Foreskin fibroblast (primary cell): ENCODE measurements at places on chromosomes 7 and 10.
A peak's percentile ranks its signal among the peaks of the same experiment; 100 is the strongest.

DNA sequence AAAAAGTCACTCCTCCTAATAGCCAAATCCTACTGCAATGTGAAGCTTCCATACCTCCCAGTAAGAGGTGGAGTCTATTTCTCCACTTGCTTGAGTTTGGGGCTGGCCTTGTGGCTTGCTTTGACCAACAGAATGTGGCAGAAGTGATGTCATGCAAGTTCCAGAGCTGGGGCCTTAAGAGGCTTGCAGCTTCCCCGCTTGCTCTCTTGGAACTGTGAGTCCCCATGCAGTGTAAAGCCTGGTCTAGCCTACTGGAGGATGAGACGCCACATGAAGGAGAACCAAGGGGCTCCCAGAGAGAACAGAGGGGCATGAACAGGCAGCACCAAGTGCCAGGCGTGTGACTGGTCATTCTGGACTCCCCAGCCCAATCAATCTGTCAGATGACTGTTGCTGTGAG is 58.6 kb upstream of the OPALIN start:
- no peak for DNase-seq

DNA sequence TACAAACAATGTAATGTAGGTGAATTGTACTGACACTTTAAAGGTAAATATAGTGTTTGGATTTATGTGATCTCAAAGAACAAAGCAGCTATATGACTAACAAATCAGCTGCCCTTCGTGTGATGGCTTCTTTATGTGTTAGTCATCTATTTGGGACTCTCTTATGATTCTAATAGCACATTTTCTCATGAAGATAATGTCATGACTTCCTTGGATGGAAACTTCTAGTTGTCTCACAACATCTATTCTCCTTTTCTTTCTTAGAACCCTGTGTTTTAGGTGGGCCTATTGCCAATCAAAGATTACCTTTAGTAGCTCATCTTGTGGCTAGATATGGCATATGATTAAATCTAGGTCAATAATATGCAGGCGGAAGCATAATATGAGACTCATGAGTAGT is 45.0 kb downstream of the TMEM106B start:
- DNase-seq = peak; percentile 7

- DNase-seq = no peak
Measured at GRCh38 chr7:131302446-131302845, 25.2 kb upstream of the MKLN1 start.

GRCh38 chr10:78619115-78619851 is 449.5 kb upstream of the ZMIZ1 start:
- no peak for DNase-seq

- no peak for DNase-seq
Measured at GRCh38 chr10:48490946-48491345, 113.9 kb downstream of the ARHGAP22 start.

- no peak for DNase-seq
Measured at GRCh38 chr10:86071145-86071544, 295.4 kb downstream of the GRID1 start.

DNA sequence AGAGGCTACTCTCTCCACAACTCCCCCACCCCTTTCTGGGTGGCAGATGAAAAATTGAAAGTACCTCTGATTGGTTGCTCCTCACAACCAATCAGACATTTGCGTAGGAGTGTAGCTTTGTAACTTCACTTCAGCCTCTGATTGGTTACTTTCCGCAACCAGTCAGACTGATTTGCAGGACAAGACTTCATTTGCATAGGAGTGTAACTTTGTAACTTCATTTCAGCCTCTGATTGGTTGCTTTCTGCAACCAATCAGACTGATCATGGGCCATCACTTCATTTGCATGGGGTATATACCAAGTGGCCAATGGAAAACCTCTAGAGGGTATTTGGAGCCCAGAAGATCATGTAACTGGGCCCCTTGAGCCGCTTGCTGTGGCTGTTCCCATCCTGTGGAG is 25.6 kb downstream of the CDNF start:
- no peak for DNase-seq

GRCh38 chr10:30398193-30398592 is 35.8 kb upstream of the MAP3K8 start:
- no peak for DNase-seq

- DNase-seq = no peak
Measured at GRCh38 chr7:69817841-69818635, 219.8 kb downstream of the AUTS2 start.

GRCh38 chr10:47238331-47239095 is 61.5 kb upstream of the GDF10 start:
- no peak for DNase-seq

DNA sequence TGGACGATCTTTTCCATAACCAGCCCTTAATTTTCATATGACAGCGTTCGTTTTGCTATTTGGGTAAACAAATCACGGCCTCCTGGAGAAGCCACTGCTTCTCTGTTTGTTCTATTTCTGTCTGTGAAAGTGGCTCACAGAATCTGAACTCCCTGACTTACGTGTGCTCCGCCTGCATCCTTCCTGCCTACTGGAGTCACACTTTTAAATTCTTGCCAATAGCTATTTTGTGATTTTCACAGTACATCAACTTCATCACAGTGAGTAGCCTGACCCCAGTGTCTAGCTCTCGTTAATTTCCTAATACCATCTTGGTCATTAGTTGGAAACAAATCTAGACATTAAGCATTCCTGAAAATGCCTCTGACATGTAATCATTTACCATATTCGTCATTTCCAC is 49.0 kb upstream of the NPS start:
- no peak for DNase-seq

GRCh38 chr10:69588358-69588757 is 15.1 kb upstream of the NEUROG3 start:
- no peak for DNase-seq

GRCh38 chr7:75637854-75638593 is 100.7 kb downstream of the HIP1 start:
- no peak for DNase-seq

DNA sequence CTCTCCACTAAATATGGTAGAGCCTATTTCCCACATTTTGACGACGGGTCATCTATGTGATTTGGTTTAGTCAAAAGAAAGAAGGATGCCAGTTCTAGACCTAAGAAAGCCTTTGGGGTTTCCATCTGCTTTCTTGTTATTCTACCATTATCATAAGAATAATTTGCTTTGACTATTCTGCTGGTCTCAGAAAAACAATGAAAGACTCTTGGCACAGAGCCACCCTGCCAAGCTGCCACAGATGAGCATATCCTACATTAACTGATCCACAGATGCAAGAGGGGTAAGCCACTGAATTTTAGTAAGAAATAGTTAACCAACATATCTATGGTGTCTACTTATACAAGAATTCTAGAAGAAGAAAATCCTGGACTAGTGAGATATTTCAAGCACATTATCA is 158.6 kb upstream of the MAGI2 start:
- DNase-seq = no peak

- DNase-seq = no peak
Measured at GRCh38 chr10:97851341-97852001, 1.8 kb downstream of the GOLGA7B start.

- peak; percentile 29 for DNase-seq
Measured at GRCh38 chr7:43750016-43750887, 8.2 kb upstream of the BLVRA start.

GRCh38 chr10:3137958-3138726 is 34.4 kb downstream of the PITRM1 start:
- no peak for DNase-seq

GRCh38 chr10:96608805-96609204 is 22.0 kb upstream of the TM9SF3 start:
- no peak for DNase-seq

DNA sequence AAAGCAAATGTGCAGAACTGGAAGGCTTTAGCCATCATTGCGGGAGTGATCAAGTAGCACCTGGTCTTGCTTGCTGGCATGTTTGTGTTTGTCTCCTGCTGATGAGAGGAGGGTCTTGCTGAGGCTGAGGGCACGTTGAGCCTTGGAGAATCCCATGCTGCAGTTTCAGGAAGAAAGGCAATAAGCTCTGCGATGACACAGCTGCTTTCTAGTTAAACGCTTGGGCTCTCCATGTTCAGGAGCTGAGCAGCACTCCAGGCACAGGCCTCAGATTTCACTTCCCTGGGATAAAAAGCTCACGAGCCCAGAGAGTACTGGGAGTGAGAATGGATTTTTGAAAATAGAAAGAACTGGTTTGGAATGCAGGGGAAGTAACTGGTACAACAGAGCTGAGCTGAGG is 100.8 kb downstream of the LRRC18 start:
- no peak for DNase-seq

- peak; percentile 53 for DNase-seq
Measured at GRCh38 chr7:36448781-36449379, 59.2 kb downstream of the ANLN start.

GRCh38 chr7:158111906-158112570 is 475.6 kb downstream of the PTPRN2 start:
- DNase-seq = no peak

GRCh38 chr7:108132551-108133265 is 2.5 kb upstream of the LAMB4 start:
- no peak for DNase-seq

DNA sequence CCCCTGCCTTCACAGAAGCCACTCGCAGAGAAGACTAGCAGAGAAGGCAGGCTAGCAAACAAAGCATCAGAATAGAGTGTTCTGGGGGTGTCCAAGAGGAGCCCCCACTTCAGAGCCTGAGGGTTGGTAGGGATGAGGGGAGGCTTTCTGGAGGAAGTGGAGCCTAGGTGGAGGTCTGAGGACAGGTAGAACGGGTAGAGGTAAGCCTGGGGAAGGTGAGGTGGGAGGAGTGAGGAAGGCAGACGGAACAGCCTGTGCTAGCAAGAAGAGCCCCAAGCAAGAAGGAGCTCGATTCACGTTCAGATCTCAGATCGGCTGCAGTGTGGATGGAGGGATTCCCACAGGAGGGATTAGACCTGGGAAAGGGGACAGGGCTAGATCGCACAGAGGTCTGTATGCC is 66.0 kb upstream of the DUSP5 start:
- DNase-seq = no peak

- no peak for DNase-seq
Measured at GRCh38 chr10:69394020-69394419, 22.7 kb downstream of the TACR2 start.

DNA sequence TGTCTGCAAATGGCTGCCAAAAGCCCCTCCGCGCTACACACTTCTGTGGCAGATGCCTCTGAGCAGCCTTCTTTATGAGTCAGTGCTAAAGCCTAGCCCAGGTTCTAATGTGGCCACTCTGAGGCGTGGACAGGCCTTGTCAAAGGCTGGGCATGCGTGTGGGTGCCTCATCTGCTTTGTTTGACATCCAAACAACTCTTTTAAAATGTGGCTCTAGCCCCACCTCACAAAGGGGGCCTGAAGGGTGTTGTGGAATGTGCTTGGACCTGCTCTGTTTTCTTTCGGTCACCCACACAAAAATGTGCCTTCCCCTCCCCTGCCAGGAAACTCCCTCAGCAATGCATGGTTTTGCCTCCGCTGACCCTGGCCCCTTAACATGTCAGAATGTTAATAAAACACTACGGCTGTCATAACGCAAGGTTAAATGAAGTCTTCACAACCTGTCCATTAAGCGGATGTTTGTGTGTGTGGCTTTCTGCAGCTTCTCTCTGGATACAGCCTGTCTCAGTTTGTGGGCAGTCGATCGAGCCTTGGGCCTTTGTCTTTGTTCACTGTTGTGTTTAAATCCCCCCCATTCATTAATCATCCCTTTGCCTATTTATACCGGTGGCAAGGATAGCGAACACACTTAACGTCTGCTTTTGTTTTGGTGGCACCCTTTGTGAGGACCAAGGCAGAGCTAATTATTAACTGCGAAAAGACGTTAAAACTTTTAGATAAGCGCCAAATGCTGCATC is 718.9 kb downstream of the LRMDA start:
- DNase-seq = no peak

DNA sequence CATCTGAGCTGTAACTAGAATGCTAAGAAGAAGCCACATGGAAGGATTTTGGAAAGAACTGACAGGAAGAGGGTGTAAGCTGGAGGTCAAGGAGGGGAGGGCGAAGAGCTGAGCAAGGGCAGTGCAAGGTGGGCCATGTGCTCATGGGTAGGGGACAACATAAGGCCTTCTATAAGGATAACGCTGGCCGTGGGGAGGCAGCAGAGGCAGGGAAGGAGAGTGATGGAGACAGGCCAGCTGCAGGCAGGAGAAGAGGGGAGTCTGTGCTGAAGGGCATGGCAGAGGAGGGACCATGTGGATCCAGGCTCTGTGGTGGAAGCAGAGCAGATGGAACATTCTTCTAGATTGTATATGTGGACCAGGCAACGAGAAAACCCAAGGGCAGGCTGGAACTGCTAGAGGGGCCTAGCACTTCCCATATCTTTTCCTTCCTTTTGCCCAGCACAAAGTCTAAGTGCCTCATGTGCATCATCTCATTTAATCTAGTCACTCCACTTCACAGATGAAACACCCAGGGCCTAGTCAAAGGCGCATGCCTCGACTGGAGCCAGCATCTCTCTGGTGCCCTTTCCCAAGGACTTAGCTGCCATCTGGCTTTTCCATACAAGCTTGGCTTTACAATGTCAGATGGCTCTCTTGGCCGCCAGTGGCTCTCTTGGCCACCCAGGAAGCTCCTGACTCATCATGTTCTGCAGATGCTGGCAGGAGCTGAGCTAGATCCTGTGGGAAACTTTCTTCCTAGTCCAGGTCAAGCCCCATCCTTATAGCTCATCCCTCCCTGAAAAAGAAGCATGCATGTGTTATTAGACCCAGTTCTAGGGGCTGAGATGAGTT is 6.6 kb downstream of the LRRC18 start:
- DNase-seq = no peak

GRCh38 chr7:124029396-124030188 is 3.3 kb downstream of the TMEM229A start:
- DNase-seq = no peak

- DNase-seq = no peak
Measured at GRCh38 chr7:95322854-95323253, 1.5 kb downstream of the PON1 start.

DNA sequence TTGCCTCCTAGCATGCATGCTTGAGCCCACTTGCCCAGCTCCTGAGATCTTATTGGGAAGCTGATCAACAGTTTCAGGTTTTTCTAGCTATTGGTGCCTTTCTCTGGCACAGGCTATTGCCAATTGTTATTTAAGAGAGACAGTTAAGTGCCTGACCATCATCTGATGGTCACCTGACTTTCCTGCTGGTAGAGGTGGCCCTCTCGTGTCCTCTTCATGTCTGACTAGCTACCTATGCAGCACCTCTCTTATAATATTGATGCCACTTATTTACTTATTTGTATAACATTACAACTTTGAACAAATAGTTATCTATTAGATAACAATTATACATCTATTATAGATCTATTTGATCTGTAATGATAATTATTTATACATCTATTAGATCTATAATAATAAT is 205.9 kb upstream of the SEMA3D start:
- DNase-seq = no peak

GRCh38 chr10:132113206-132113605 is 47.5 kb downstream of the JAKMIP3 start:
- no peak for DNase-seq
